Fibroblast of skin of back (primary cell): ENCODE measurements at places on chromosomes 1 and 21.

DNA sequence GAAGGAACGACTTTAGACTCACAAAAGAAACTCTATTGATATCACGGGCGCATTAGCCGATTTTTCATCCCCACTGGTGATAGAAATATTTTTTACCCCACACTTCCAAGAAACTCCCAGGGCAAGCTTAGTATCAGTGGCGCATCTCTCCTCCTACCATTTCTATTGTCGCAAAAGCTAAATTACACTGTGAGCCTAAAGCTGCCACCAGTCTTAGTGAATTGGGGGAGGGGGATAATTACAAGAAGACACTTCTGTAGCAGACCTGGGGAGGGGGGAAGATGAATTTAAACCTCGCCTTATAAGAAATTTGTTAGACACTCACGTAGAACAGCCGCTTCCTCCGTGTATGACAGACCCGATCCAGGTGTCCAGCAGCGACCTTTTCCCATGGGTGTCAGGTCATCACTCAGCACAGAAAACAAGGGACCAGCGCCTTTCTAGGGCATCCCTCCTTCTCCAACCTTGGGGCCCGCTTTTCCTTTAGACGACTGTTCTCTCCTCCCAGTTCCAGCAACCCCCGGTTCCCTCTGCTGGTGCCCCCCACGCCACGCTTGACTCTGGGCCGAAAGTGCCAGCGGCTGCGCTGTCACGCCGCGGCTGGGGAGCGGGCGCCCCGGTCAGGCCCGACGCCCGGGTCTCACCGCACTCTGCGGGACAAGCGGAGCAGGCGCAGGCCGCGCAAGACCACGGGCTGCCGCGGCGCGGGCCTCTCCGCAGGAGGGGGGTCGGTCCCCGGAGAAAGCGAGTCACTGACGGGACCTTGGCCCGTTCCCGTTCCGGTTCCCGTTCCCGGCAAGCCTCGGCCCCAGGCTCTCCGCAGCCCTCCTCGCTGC is 821 bp downstream of the PHC2 start:
- peak; percentile 25 for DNase-seq

DNA sequence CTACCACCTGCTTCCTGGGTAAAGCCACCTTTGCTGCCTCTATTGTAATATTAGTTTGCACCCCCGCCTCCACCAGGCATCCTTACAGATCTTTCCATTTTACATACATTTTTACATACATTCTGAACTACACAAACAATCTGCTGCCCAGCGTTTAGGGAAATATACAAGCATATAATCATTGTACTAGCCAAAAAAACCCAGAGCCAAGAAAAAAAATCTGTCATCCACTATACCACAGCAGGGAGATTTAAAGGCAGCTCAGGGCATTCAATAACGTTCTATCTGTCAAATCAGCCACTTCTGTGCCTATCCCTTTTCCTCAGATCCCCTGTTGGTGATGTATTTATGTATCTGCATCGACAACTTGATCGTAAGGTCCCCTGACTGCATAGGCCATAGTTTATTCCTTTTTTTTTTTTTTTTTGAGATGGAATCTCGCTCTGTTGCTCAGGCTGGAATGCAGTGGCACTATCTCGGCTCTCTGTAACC is 43.0 kb downstream of the GNG12 start:
- DNase-seq, result no peak

GRCh38 chr1:181205901-181206300 is 117.4 kb downstream of the IER5 start:
- DNase-seq, result no peak

GRCh38 chr1:65497256-65497830 is 76.9 kb downstream of the LEPR start:
- no peak for DNase-seq

DNA sequence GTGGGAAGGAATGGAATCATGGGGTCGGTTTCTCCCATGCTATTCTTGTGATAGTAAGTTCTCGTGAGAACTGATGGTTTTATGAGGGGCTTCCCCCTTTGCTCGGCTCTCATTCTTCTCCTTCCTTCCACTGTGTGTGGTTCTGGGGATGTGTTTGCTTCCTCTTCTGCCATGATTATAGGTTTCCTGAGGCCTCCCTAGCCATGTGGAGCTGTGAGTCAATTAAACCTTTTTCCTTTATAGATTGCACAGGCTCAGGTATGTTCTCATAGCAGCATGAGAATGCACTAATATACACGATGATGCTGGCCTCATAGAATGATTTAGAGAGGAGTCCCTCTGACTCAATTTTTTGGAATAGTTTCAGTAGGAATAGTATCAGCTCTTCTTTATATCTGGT is 195.4 kb upstream of the IVNS1ABP start:
- no peak for DNase-seq

- no peak for DNase-seq
Observed at GRCh38 chr1:42392967-42393848, 12.6 kb downstream of the RIMKLA start.

- peak; percentile 58 for DNase-seq
Observed at GRCh38 chr21:34890724-34891612, 158.1 kb downstream of the RUNX1 start.

GRCh38 chr21:26164311-26164710 is 6.3 kb downstream of the APP start:
- DNase-seq, result no peak

DNA sequence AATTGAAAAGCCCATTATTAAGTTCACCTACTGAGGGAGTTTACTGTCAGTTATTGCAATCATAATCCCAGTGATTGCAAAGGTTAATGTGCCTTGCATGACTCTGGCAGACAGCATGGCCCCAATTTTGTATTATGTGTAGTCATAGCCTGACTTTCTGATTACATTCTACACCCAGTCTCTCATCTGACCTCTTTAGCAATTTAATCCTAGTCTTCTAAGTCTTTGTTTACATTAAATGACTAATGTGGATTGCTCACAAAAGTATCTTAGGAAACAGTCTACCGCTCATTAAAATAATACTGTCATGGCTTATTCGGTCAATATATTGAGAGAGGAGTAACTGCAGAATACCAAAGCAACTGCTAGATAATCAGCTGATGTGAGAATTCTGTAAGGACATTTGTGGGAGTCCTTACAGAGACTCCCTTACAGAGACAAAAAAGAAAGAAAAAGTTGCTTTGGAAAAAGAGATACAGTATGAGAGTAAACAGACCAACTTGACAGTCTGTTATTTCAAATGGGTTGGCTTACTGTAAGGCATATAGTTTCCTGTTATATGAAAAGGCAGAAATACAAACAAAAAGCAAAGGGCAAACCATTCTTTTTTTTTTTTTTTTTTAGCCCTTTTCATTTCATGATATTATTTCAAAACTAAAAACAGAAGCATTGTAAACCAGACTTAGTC is 42.8 kb downstream of the SMG7 start:
- DNase-seq, result peak; percentile 88

- no peak for DNase-seq
Observed at GRCh38 chr21:31957631-31958030, 84.8 kb downstream of the HUNK start.

DNA sequence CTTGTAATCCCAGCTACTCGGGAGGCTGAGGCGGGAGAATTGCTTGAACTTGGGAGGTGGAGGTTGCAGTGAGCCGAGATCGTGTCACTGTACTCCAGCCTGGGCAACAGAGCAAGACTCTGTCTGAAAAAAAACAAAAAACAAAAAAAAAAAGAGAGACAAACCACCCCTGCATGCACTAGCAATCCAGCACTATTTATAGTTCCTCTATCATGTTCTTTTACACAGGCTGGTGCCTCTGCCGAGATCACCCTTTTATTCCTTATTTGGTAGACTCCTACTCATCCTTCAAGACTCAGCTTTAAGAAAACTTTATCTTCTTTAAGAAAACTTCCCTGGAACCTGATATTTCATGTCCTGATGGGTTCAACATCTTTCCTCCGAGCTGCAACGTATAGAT is 10.8 kb downstream of the FMO5 start:
- DNase-seq, result peak; percentile 22

- DNase-seq, result no peak
Observed at GRCh38 chr1:66346057-66346795, 187.7 kb upstream of the SGIP1 start.

GRCh38 chr21:45513003-45513717 is 29.1 kb downstream of the SLC19A1 start:
- DNase-seq, result no peak

DNA sequence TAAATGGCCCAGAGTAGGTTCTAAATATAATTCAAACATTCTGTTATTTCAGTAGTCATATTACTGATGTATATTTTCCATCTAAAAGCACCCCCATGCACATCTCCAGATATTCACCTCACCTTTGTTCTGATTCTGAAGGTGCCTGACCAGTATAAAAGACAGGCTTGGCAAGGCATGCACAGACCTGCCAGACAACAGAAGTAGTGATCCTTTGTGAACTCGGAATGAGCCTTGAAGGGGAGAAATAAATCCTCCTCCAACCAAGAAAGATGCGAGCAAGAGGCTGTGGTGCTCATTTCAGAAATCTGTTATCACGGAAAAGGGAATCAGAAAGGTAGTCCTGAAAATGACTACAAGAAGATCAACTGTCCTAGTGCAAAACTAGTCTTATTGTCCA is 287.3 kb downstream of the VAV3 start:
- no peak for DNase-seq

- DNase-seq, result no peak
Observed at GRCh38 chr1:230291731-230292620, 134.2 kb downstream of the PGBD5 start.
